ENCODE measurements at places on chromosomes 1 and 21.

- peak; percentile 45 for DNase-seq
Measured at GRCh38 chr1:65141394-65141793, 6.6 kb upstream of the AK4 start.

DNA sequence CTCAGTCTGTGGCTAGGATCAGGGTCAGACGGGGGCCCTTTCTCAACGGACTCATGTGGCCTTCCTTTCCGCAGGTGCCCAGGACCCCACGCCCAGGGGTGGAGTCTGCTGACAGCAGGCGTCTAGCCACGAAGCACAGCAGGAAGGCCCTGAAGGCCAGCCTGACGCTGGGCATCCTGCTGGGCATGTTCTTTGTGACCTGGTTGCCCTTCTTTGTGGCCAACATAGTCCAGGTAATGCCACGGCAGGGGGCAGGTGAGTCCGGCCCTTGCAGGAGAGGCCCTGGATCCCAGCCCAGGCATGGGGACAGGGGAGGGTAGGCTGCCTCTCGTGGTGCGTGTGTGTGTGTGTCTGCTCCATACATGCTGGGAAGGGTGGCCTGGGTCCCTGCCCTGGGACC is 13.8 kb downstream of the HTR6 start:
- no peak for DNase-seq

- no peak for DNase-seq
Measured at GRCh38 chr1:232634096-232634495, 4.2 kb upstream of the SIPA1L2 start.

- DNase-seq = no peak
Measured at GRCh38 chr1:26824731-26825130, 1.8 kb upstream of the ZDHHC18 start.

- DNase-seq = no peak
Measured at GRCh38 chr21:33684923-33685560, 42.7 kb downstream of the ITSN1 start.

DNA sequence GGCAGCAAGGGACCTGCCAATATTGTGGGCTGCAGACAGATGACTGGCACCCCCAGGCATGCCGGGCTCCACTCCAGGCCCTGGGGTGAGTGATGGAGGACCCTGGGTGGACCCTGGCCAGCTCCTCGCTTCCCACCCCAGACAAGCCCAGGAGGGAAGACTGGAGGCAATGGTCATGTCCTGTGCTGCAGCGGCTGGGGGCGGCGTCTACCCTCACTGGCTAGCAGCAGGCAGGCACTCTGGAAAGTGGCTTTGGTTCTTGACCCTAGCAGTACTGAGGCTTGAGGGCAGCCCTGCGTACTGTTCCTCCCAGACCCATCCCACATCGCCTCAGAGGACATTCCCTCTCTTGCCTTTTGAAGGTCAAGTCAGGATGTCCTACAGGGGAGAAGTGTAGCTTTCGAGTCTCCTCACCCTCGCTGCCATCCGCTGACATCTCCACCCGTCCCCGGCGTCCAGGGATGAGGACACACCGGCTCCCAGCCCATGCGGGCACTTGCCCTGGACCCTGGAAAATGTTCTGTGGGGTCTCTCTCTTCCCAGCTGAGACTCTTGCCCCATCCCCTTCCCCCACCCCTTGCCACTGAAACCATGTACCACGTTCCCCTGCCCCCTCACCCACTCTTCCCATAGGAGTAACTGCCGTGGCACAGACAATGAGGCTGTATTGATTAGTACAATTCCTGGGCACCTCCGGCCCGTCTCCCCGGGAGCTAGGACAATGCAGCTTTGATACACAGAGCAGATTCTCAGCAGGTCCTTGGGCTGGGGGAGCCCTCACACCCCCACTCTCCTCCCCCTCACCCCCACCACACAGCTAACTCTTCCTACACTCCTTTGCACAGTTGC is 15.0 kb downstream of the SLC6A9 start:
- DNase-seq = no peak

DNA sequence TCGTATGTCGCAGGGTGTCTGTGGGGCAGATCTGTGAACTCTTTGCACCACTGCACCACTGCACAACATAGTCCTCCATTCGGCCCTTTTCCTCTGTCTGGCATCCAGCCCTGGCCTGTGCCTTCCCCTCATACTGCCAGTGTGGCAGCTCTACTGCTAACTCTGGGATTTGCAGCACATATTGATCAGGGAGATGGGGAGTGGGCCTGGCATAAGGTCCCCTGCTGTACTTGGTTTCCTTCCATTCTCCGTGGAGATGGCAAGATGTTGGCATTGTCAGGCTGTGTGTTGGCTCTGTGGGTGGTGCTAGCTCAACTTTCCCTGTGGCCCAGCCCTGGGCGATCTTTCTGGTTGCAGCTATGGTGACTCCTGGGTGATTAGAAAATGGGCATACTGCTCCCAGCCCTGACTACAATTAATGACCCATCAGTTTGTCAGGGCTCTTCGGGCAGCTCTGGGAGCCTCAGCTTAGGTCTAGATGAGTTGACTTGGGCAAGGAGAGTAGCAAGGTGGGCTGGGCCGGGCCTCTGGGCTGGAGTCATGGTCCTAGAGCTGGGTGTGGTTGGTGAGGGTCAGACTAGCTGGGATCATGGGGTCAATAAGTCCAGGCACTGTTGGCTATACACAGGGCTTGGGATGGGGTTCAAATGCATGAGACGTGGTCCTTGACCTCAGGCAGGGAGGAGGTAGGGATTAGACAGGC is 11.4 kb downstream of the PTPRU start:
- DNase-seq = no peak

DNA sequence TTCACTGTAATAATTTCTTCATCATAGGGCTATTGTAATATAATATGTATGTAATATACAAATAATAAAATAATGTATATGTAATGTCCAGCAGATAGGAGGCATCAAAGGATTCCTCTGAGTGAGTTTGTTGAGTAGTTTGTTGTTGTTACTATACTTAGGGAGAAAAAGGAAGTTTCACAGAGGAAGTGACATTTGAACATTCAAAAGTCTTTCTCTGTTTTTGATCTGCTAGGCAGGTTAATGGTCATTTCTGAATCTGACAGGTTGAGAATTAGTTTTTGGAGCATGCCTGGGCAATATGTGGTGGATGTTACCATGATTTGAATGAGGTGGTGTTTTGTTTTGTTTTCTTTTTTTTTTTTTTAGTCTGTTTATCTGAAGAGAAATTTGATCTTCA is 102.1 kb downstream of the NRDC start:
- DNase-seq = no peak

DNA sequence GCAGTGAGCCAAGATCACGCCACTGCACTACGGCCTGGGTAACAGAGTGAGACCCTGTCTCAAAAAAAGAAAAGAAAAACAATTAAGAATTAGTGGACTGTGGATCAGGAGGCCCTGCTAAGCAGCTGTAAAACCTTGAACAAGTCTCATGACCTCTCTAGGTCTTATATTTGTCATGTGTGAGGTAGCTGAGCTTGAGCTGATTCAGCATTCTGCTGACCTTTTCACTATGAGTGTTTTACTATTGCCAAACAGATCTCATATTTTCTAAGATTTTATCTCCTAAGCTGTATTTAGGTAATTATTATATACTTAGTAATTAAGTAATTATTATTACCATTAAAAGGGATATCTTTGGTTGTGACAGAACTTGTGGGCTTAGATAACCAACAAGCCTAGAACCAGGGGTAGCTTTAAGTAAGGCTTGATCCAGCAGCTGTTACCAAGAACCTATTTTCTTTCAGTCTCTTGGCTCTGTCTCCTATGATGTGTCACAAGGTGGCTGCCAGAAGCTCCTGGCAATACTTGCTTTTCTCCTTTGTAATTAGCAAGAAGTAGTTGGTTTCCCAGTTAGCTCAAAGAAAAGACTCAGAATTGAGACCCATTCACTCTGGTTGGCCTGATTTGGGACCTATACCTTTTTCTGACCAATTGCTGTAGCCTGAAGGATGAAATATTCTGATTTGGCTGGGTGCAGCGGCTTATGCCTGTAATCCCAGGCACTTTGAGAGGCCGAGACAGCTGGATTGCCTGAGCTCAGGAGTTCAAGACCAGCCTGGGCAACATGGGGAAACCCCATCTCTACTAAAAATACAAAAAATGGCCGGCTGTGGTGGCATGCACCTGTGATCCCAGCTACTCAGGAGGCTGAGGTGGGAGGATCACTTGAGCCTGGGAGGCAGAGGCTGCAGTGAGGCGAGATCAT is 8.5 kb upstream of the ZC3H12A start:
- DNase-seq = no peak

DNA sequence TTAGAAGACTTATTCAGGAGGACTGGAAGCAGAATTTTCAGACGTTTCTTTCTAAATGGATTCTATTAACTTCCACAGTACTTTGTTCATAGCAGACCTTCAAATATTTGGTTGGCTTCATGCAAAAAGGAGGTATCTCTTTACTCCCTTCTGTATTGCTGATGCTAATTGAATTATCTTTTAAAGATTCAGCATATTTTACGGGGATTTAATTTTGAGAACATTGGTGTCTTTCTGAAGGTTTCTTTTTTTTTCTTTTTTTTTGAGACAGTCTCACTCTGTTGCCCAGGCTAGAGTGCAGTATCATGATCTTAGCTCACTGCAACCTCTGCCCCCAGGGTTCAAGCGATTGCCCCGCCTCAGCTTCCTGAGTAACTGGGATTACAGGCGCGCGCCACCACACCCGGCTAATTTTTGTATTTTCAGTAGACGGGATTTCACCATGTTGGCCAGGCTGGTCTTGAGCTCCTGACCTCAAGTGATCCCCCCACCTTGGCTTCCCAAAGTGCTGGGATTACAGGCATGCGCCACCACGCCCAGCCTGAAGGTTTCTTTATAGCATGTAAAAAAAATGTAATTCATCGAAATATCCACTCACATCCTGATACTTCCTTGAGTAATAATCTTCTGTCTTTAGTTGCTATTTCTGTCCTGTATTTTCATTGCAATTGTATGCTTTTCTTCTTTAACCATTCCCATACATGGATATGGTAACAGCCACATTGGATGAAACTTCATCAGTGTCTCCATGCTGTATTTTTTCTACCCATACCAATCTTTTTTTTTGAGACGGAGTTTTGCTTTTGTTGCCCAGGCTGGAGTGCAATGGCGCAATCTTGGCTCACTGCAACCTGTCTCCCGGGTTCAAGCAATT is 14.5 kb downstream of the CNST start:
- no peak for DNase-seq

DNA sequence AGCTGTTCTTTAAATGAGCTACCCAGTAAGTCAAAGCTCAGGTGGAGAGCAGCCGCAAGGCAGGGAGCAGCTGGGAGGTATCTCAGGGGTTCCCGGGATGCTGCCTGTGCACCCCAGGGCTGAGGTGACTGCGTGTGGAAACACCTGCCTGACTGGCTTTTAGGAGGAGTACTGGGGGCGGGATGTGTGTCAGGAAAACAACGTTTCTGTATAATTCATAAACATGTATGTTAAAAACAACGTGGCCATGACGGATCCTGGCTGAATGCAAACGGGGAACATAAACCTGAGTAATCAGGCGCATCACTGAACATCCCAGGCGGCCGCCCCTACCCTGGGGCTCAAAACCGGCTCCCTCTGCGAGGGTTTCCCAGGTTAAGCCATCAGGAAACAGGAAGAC is 1.5 kb downstream of the C1orf159 start:
- no peak for DNase-seq

DNA sequence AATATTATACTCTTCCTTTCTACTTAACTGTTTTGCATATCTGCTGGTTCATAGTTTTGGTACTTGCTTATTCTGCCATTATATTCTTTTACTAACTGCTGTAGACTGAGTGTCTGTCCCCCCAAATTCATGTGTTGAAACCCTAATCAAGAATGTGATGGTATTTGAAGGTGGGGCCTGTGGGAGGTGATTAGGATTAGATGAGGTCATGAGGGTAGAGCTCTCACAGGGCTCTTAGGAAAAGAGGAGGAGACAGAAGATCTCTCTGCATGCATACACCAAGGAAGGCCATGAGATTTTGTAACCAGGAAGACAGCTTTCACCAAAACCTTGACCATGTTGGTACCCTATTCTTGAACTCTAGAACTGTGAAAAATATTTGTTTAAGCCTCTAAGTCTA is 354.1 kb upstream of the B3GALT2 start:
- no peak for DNase-seq

- DNase-seq = no peak
Measured at GRCh38 chr1:244106176-244106575, 55.1 kb downstream of the ZBTB18 start.

DNA sequence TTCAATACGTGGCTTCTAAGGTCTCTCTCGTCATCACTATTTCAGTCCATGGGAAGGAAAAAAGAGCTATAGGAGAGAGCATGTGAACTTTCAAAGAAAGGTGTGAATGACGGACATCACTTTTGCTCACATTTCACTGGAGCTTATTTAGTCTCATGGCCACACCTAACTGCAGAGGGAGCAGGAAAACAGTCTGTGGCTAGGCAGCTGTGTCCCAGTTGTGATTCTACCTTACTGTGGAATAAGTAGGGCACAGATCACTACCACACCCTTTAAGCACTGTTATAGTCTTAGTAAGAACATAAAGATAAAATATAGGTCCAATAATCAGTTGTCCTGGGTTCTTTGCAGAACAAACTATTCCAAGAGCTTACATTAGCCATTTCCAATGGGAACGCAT is 192.9 kb downstream of the NRIP1 start:
- no peak for DNase-seq

DNA sequence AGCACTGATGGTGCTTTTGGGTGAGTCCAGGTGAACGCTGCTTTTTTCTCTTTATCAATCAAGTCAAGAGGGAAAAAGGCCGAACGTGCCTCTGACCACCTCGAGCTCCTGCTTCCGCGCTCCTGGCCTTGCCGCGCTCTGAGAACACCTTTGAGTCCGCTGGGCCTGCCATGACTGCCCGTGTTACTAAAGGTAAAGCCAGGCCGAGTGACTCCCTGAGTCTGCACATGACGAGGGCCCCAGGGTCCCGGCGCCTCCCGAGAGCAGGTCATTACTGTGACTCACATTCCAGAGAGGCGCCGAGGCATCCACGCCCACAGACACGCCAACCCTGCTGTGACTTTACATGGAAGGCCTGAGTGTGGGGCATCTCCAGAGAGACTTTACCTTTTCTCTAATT is 11.1 kb downstream of the POFUT2 start:
- no peak for DNase-seq

DNA sequence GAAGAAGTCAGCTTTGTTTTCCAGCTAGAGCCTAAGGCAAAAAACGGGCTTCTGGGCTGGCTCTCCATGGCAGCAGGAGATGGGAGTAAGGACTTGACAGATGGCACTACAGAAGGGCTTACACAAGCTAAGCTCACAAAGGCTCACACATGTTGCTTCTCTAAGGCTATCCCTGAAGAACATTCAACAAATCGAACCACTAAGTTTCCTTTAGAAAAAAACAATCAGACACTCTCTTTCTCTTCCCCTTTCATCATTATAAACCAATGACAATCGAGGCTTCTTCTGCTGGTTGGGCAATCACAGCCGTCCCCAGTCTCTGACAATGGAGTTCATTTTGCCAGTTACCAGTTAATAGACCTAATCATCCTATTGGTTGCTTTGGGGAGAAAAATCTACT is 40.5 kb downstream of the TRIT1 start:
- DNase-seq = no peak
